Right lung (tissue), 10 donors: ENCODE measurements at places on chromosomes 13 and 19. TPM values are rescaled to one million over a fixed set of nuclear protein-coding genes. Genes with fewer than 3 reads are reported as not detected.

- DNase-seq = no peak
Observed at GRCh38 chr13:98813993-98814392, 61.5 kb upstream of the SLC15A1 start.

DNA sequence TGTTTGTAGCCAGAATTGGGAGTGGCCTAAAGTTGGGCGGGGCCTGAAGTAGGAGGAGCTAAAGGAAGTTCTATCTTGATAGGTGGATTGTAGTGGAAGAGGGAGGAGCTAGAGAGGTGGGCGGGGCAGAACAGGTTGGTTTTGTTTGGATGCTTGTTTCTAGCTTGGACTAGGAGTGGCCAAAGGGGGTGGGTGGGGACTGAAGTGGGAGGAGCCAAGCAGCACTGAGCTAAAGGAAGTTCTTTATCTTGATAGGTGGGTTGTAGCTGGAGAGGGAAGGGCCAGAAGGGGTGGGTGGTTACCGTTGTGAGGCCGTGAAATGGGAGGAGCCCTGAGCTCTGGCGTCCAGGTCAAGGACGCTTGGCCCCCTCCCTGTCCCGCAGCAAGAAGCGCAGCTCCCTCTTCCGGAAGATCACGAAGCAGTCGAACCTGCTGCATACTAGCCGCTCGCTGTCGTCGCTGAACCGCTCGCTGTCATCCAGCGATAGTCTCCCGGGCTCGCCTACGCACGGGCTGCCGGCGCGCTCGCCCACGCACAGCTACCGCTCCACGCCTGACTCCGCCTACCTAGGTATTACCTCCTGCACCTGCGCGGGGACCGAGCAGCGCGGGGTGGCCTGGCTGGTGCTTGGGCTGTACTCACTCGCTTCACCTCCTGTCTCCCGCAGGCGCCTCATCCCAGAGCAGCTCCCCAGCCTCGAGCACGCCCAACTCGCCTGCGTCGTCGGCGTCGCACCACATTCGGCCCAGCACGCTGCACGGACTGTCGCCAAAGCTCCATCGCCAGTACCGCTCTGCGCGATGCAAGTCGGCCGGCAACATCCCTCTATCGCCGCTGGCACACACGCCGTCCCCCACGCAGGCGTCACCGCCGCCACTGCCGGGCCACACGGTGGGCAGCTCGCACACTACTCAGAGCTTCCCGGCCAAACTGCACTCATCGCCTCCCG lies 8.0 kb downstream of the DNASE2 start:
- no peak for DNase-seq

DNA sequence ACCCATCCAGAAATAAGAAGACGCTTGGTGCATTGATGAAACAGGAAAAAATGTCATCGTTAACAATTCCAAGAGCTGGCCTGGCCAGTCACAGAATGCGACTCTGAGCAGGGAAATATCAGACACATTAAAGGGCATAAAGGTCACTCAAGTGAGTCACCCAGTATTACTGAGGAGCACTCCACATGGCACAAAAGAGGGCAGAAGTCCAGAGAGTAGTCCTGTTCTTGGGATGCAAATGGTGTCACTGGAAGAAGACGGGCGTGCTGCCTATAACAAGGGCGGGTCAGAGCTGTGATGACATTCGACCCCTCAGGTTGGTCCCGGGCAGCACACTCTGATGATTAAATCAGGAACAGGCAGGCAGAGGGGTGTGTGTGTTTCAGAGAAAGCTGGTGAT lies 720.3 kb downstream of the UQCRFS1 start:
- DNase-seq = no peak

DNA sequence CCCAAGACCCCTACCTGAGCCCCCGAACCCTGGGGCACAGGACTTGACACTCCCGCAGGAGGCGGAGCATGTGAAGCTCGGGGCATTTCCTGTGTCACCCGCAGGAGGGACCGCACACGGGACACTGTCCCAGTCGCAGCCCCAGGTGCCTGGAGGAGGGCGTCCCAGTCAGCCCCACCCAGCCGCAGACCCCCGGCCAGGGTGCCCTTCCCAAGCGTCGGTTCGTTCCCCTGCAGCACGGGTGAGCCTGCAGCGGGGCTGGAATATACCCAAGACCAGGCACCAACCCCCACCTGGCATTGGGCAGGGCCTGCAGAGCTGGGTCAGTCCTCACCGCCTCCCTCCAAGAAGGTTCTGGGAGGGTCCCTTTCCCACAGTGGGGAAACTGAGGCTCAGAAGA lies 21.6 kb downstream of the TCF3 start:
- no peak for DNase-seq

MAP4K1 gene
- polyA plus RNA-seq = 4.5 TPM

CD33 gene
- polyA plus RNA-seq = 3.5 TPM

TMEM238 gene
- 0.23 TPM for polyA plus RNA-seq
